ENCODE measurements at places on chromosomes 2 and 18. TPM values are rescaled to one million over a fixed set of nuclear protein-coding genes. Genes with fewer than 3 reads are reported as not detected.
A peak's percentile ranks its signal among the peaks of the same experiment; 100 is the strongest.

DNA sequence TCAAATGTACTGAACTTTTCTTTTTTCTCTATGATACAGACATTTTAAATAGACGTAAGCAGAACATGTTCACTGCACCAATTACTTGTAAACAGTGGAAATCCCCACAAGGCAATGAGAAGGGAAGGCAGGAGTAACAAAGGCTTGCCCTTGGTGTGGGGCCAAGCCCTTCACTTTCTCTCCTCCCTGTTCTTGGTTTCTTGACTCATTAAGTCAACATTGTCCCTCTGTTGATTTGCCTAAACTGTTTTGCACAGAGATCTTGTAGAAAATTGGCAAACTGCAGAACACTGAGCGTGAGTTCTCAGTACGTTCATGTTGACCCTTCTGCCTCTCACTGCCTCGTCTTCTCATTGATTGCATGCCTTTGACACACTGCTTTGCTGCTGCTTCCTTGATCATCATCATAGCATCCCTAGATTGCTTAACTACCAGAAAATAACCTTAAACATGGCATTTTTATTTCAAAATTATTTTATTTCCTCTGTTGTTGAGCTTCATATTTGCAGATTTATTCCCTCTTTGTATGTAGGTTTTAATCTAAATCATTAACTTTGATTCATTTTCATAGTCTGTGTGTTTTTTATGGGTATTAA is 257.7 kb downstream of the PTGR3 start:
- H3K36me3 ChIP-seq, result no peaks in the 10 kb centered on the region
- H3K27ac ChIP-seq, result peak overlapping the region; percentile 62
- H3K4me3 ChIP-seq, result no peak overlapping the region
- H3K4me1 ChIP-seq, result peaks cover 20% of the 10 kb centered on the region

DNA sequence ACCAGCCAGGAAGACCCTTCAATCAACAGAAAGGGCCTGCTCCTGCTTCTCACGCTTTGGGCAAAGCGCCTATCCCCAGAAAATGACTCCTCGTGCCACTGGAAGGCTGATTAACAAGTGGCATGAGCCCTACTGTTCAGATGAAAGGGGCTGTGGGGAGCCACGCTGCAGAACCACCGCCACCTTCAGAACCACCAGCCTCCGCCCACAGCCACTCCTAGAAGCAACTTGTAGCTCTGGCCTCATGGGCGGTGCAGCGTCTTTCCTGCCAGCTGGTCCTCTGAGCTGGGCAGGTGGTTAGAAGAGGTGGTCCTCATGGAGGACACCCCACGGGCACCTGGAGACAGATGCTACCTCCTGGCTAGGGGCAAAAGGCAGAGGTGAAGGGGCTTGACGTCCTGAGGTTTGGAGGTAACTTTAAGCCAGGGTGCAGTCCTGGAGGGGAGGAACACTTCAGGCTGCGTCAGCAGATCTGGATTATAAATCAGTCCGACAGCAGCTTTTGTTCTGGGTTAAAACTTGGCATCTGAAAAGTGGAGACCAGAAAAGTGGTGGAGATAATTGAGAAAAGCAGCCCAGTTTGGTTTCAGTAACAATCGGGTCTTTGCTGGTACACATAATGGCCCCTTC is 861 bp upstream of the SEMA4C start:
- H3K4me1 ChIP-seq, result peaks cover 29% of the 10 kb centered on the region
- DNase-seq, result peak; percentile 30
- H3K27me3 ChIP-seq, result peaks cover 12% of the 10 kb centered on the region
- H3K27ac ChIP-seq, result no peak overlapping the region

GRCh38 chr2:197200051-197200761 is 110.4 kb downstream of the ANKRD44 start:
- no peak for DNase-seq
- no peak overlapping the region for H3K27ac ChIP-seq
- H3K27me3 ChIP-seq, result no peaks in the 10 kb centered on the region
- no peak overlapping the region for H3K4me3 ChIP-seq
- peaks cover 8% of the 10 kb centered on the region for H3K4me1 ChIP-seq
- no peaks in the 10 kb centered on the region for H3K36me3 ChIP-seq

SPRED2 gene
- total RNA-seq, result 7.8 TPM

TMEM214 gene
- 107 TPM for total RNA-seq

DNA sequence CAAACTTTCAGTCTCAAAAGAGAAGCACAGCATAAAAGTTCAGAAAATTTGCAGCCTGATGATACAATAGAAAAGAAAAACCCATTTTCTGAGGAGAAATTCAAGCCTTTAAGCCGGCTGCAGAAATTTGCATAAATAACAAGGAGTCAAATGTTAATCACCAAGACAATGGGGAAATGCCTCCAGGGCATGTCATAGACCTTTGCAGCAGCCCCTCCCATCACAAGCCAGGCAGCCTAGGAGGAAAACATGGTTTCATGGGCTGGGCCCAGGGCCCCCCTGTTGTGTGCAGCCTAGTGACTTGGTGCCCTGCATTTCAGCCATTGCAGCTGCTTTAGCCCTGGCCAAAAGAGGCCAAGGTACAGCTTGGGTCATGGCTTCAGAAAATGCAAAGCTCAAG is 54.1 kb upstream of the CAVIN2 start:
- H3K27me3 ChIP-seq, result no peaks in the 10 kb centered on the region
- H3K4me3 ChIP-seq, result no peak overlapping the region
- H3K4me1 ChIP-seq, result peaks cover 25% of the 10 kb centered on the region
- DNase-seq, result no peak

CCDC74B gene
- 1.6 TPM for total RNA-seq

- peaks cover 14% of the 10 kb centered on the region for H3K4me1 ChIP-seq
- no peak for DNase-seq
- H3K4me3 ChIP-seq, result no peak overlapping the region
- H3K36me3 ChIP-seq, result no peaks in the 10 kb centered on the region
These were observed 3.0 kb downstream of the PASK start for GRCh38 chr2:241146286-241146685.

UGT1A9 gene
- total RNA-seq, result not detected

DNA sequence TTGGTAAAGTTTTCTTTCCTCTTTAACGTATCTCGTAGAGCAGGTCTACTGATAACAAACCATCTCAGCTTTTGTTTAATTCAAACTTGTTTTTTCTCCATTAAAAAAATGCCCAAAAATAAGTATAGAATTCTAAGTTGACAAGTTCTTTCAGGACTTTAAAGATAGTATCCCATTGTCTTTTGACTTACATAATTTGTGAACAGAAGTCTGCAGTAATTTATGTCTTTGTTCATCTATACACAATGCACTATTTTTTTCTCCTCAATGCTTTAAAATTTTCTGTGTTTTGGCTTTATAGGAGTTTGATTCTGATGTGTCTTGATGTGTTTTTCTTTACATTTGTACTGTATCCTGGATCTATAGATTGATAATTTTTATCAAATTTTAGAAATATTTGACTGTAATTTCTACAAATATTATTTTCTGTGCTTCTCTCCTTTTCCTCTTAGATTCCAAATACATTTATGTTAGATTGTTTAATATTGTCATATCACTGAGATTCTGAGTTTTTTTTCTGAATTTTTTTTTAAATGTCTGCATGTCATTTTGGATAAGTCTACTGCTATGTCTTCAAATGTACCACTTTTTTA is 143.3 kb downstream of the FTCDNL1 start:
- no peak overlapping the region for H3K27ac ChIP-seq
- DNase-seq, result no peak
- no peak overlapping the region for H3K4me3 ChIP-seq
- no peaks in the 10 kb centered on the region for H3K36me3 ChIP-seq

- no peaks in the 10 kb centered on the region for H3K27me3 ChIP-seq
- no peaks in the 10 kb centered on the region for H3K36me3 ChIP-seq
- H3K4me3 ChIP-seq, result no peak overlapping the region
- no peaks in the 10 kb centered on the region for H3K4me1 ChIP-seq
These were observed 34.2 kb upstream of the BAZ2B start for GRCh38 chr2:159650574-159650973.

DNA sequence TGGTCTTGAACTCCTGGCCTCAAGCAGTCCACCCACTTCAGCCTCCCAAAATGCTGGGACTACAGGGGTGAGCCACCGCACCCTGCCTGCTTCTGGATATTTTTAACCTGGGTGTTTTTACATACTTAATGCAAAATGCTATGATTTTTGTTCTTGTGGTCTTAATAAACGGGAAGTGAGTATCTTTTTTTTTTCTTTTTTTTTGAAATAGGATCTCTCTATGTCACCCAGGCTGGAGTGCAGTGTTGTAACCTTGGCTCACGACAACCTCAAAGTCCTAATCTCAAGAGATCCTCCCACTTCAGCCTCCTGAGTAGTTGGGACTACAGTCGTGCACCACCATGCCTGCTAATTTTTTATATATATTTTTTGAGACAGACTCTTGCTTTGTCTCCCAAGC is 19.2 kb upstream of the ASXL2 start:
- no peaks in the 10 kb centered on the region for H3K27me3 ChIP-seq
- H3K4me3 ChIP-seq, result no peak overlapping the region
- H3K4me1 ChIP-seq, result no peaks in the 10 kb centered on the region
- H3K36me3 ChIP-seq, result no peaks in the 10 kb centered on the region

PNKD gene
- total RNA-seq, result 56.1 TPM

EPHA4 gene
- 19.8 TPM for total RNA-seq

- H3K36me3 ChIP-seq, result no peaks in the 10 kb centered on the region
- no peak within 1 kb of the TSS for H3K27ac ChIP-seq
- H3K4me3 ChIP-seq, result peak within 1 kb of the TSS; percentile 36
- peaks cover 85% of the 10 kb centered on the region for H3K27me3 ChIP-seq
- peak; percentile 34 for DNase-seq
These were observed at the start of gene LDLRAD4 for GRCh38 chr18:13218368-13218991. TSS of gene LDLRAD4 (plus strand) at chr18:13218760.

MSGN1 gene
- not detected for total RNA-seq

DNA sequence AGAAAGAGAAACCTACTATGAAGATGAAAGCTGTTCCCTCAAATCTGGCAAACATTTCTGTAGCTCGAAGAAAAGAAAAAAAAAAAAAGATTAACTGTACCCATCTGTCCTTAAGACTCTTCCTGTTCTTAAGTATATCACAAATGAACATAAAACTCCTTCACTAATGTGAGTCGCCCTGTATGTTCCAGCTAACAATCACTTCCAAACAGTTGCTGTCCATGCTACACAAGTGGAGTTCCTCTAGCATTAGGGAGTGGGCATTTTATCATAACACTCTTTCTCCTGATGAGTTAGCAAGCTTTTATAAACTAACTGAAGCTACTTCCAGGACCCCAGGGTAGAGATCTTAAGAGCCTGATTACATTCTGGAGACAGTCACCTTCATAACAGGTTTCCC is 5.8 kb downstream of the CUL3 start:
- H3K4me1 ChIP-seq, result peaks cover 17% of the 10 kb centered on the region
- no peak overlapping the region for H3K4me3 ChIP-seq
- no peaks in the 10 kb centered on the region for H3K27me3 ChIP-seq

DNA sequence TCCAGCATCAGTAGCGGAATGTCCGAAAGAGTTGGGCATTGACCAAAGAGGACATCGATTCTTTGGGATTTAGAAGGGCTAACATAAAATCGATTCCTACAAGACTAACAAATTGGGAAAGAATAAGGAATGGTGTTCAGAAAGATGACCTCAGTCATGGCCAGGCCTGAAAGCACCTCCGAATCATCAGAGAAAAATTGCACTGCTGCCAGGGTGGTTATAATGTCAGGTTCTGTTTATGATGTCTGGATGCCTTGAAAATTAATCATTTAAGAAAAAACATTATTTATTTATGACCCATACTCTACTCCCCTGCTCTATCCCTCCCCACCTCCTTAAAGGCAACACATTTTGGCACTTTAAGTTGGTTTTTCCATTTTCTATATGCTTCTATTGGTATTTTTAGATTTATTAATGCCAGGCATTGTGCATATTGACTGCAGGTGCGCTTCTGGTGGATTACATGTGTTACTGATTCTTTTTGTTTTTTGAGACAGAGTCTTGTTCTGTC is 104.7 kb downstream of the MYCN start:
- no peaks in the 10 kb centered on the region for H3K27me3 ChIP-seq
- no peaks in the 10 kb centered on the region for H3K4me1 ChIP-seq
- H3K4me3 ChIP-seq, result no peak overlapping the region
- no peak overlapping the region for H3K27ac ChIP-seq
- DNase-seq, result no peak

DNA sequence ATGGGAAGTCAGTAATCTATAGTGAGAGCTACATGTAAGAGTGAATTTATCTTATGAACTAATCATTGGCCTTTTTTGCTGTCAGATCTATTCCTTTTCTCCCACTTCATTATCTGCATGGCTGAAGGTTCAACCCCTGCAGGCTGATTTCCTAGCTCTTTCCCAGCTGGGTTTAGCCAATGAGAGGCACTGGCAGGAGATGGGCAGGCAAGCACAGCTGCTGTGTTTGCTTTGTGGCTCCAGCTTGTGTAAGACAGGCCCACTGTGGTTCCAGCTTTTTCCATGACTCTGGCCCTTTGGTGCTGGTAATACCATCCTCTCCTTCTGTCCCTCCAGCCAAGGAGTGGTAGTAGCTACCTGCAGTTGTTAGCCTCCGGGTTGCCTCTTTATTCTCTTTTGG is 248.8 kb downstream of the PLCL1 start:
- no peaks in the 10 kb centered on the region for H3K36me3 ChIP-seq
- H3K4me1 ChIP-seq, result peaks cover 4% of the 10 kb centered on the region
- no peak overlapping the region for H3K4me3 ChIP-seq
- H3K27me3 ChIP-seq, result no peaks in the 10 kb centered on the region
- no peak for DNase-seq

GRCh38 chr2:5164776-5165525 is 527.2 kb upstream of the SOX11 start:
- no peaks in the 10 kb centered on the region for H3K4me1 ChIP-seq
- peak; percentile 37 for DNase-seq
- H3K36me3 ChIP-seq, result no peaks in the 10 kb centered on the region
- H3K27me3 ChIP-seq, result no peaks in the 10 kb centered on the region

DNA sequence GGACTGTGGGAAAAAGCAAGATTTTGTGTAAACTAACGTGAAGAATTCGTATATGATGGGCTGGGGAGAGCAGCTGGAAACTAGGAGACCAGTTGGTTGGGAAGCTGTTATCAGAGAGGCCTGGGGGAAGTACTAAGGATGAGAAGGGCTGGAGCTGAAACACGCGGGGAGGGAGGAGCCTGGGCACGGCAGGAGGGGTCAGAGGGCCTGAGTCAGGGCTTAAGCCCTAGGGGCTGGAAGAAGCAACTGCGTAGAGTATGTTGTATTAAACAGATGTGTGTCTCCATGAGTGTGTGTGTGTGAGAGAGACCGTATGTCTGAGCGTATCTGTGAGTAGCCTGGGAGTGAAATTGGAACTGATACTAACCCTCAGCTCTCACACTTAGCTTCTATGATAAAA is 8.4 kb downstream of the POMC start:
- no peak for DNase-seq
- no peaks in the 10 kb centered on the region for H3K4me1 ChIP-seq
- no peak overlapping the region for H3K4me3 ChIP-seq
- no peak overlapping the region for H3K27ac ChIP-seq

CFC1 gene
- not detected for total RNA-seq

- no peaks in the 10 kb centered on the region for H3K27me3 ChIP-seq
- no peak for DNase-seq
- no peaks in the 10 kb centered on the region for H3K36me3 ChIP-seq
- no peak overlapping the region for H3K4me3 ChIP-seq
These were observed 567.2 kb downstream of the SATB2 start for GRCh38 chr2:198890490-198890889.

DNA sequence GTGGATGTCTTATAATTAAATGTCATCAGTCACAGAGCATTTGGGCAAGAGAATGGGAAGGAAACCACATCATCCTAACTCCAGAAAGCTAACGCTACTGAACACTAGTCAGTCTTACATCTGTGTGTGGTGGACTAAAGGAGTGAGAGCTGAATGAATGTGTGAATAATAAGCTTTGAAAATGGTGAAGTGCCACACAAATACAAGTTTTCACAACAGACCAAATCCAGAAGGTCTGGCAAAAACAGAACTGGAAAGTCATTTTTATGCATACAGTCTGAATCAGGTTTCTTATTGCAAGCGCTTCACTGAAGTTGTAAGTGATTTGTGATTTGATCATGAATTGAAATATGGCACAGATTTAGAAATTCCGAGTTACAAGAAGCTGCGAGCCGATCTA is 175.7 kb downstream of the ZNF516 start:
- H3K27me3 ChIP-seq, result no peaks in the 10 kb centered on the region
- DNase-seq, result no peak
- H3K36me3 ChIP-seq, result no peaks in the 10 kb centered on the region
- no peaks in the 10 kb centered on the region for H3K4me1 ChIP-seq
